Pulmonary artery endothelial cell (primary cell): ENCODE measurements at places on chromosomes 4 and X. TPM values are rescaled to one million over a fixed set of nuclear protein-coding genes. Genes with fewer than 3 reads are reported as not detected.

CCDC110 gene
- total RNA-seq = 0.49 and 0.73 TPM in 2 replicates

F8A2 gene
- total RNA-seq = not detected in 2 replicates

ITGB1BP2 gene
- total RNA-seq = 0.46 and 1.4 TPM in 2 replicates

MMGT1 gene
- total RNA-seq = 6.3 and 9.2 TPM in 2 replicates

- no peak for DNase-seq
Measured at GRCh38 chr4:84944947-84945346, 21.5 kb downstream of the WDFY3 start.

- DNase-seq = no peak
Measured at GRCh38 chrX:80807992-80808735, 1.5 kb downstream of the BRWD3 start.

NMU gene
- 0.20 TPM in 1 of 2 replicates, not detected in the other for total RNA-seq

SLC6A8 gene
- 8.6 and 15.9 TPM in 2 replicates for total RNA-seq

RHOXF2B gene
- total RNA-seq = not detected in 2 replicates

DNA sequence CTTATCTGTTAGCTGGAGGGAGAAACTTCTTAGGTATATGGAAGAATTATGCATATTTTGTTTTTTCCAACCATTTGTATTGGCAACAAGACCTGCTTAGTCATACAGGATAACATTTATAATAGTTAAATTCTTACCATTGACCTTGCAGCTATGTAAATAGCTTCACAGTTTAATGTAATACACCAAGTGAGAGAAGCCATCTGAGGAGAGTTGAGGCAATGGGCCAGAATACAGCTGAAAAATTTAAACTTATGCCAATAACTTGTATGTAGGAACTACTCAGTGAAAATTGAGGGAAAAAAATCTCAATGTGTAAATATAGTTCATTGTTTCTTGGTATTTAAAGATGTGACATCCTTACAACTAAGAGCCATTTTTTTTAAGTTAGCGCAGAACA is 273.5 kb downstream of the DACH2 start:
- DNase-seq = no peak

- no peak for DNase-seq
Measured at GRCh38 chr4:56129431-56129861, 180.7 kb downstream of the CEP135 start.

GRCh38 chrX:6694221-6694620 is 159.3 kb upstream of the VCX3A start:
- no peak for DNase-seq

DNA sequence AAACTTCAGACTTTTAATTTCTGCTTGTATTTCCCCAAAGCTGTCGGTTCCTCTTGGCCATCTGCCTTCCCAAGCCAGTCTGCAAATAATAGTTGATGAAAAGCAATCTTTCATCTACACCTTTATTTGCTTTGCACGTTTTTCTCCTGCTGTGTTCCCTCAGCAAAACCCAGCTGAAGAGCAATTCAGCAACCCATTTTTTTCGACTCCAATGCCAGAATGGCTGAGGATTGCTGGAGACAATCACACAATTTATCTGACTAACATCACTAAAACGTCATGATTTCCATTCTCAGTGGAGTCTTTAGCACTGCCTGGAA is 94.3 kb downstream of the GPRIN3 start:
- no peak for DNase-seq

DNA sequence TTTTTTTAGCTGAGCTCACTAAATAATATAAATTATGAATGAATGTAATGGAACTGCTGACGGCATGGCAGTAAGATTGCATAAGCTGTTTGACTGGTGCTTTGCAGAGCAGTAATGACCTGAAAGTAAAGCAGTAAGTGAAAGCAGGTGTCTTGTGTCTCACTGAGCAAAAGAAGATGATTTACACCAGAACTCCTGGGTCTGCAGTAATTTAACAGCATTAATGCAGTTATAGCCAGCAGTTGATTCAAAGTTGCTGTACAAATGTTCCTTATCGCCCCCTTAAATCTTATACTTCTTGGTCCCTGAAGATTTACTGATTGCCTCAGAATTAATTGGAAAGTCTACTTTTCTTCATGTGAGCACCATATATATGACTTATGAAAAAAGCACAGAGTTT is 187.7 kb downstream of the DCTD start:
- DNase-seq = no peak

GRCh38 chr4:138055890-138056289 is 186.3 kb downstream of the SLC7A11 start:
- no peak for DNase-seq

DNA sequence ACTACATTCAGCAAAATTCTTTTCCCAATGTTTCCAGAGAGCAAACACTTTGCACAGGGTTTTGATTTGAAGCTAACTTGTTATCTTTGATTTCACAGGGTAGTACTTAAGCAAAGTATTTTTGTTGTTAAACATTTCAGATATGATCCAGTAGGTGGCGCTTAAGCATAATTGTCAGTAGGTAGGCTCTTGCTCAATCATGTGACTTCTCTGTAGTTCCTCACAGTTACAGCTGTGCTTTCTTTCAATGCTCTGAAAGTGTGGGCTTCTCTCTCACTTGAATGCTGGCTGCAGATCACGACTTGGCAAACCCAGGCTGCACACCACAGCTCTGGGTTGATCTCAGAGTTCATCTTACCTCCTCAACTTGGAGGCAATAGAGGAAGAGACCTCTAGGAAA is 1016.5 kb downstream of the SH3BGRL start:
- no peak for DNase-seq

DMRTC1B gene
- not detected in 2 replicates for total RNA-seq

DNA sequence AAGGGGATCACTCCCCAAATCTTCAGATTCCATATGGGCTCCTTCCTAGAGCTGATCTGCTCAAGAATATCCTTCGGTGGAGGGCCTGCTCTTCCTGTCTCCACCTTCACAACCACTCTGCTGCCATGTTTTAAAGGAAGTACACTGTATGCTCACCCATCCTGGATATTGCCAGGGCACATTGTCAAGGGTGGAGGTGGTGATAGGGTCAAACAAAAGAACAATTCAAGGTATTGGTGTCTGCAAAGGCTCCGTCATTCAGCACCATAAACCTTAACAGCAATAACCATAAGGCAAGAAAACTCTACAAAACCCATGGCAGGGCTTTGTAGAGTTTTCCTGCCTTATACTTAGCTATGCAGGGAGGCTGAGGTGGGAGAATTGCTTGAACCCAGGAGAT is 18.9 kb downstream of the NAAA start:
- no peak for DNase-seq

GRCh38 chr4:24044610-24045589 is 155.1 kb upstream of the PPARGC1A start:
- DNase-seq = no peak

DNA sequence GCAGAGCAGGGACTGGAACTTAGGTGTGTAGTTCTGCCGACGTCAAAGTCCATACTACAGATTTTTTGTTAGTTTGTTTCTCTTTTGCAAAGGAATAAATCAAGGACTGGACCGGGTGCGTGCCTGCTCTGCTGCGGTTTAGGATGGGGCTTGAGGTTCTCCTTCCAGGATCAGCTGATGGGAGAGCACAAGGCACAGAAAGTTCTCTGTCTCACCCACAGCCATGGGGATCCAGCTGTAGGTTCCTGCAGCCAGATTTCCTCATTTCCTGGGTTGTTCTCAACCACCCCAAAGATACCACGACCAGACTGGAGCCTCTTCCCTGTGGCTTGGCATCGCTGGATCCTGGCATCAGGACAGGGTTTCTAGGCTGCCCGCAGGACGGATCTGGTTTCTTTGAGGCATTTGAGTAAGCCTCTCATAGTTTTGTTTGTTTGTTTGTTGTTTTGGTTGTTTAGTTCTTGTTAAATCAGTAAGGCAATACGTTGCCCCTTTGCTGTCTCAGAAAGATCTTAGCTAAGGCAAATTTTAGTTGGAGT is 789 bp upstream of the SRPX start:
- no peak for DNase-seq

DNA sequence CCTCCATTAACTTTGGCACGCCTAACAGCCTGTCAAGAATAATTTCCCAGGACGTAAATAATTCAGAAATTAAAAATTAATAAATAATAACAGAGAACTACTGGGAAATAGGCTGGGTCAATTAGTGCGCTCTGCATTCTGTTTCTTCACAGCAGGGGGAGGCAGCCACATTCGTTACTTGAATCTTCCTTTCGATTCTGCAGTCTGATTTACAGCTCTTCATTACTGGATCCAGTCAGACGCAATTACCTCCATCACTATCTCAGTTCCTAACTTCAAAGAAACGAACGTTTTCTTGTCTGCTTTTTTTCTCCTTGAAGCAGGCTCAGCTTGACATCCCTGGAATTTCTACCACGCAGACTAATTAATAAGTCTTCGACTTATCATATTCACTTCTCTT is 9.0 kb upstream of the RPL34 start:
- no peak for DNase-seq

GRCh38 chr4:102524691-102525090 is 23.5 kb downstream of the NFKB1 start:
- no peak for DNase-seq

GRCh38 chrX:17655211-17656034 is 81.9 kb upstream of the SCML1 start:
- no peak for DNase-seq

GRCh38 chrX:153526042-153526441 is 8.6 kb downstream of the ATP2B3 start:
- no peak for DNase-seq

USP26 gene
- not detected in 2 replicates for total RNA-seq
